Left kidney (tissue), 8 donors: ENCODE measurements at places on chromosomes 1 and 21.

- no peak for DNase-seq
Observed at GRCh38 chr1:14372526-14372925, 226.0 kb upstream of the KAZN start.

GRCh38 chr1:210908257-210908656 is 225.7 kb downstream of the KCNH1 start:
- no peak for DNase-seq

DNA sequence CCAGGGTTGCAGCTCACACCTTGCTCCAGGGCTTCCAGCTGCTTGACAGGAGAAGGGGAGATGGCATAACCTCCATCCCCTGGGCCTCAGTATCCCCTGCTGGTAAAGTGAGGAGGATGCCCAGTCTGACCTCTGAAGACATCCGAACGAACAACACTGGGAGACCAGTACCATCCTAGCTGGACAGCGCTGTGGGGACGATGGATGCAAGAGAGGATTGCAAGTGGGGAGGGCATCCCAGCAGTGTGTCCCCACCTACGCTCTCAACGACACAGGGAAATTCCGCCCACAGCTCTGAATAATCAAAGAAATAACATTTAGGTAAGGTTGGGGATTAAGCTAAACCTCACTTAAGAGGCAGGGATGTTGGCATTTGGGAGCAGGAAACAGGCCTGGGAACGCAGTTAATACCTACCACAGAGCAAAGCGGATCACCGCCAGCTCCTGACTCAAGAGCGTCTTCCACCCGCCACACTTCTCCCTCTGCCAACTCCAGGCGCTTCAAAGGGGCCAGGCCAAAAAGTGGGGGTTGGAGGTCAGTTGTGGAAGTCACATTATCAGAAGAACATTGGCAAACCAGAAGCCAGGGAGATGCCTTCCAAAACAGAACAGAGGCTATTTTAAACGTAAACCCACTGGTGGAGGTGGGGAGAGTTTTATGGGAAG is 47.6 kb downstream of the SSBP3 start:
- no peak for DNase-seq

GRCh38 chr1:207827488-207827830 is 75.6 kb downstream of the CD46 start:
- DNase-seq = no peak

- DNase-seq = no peak
Observed at GRCh38 chr1:175204330-175204729, 11.8 kb upstream of the KIAA0040 start.

DNA sequence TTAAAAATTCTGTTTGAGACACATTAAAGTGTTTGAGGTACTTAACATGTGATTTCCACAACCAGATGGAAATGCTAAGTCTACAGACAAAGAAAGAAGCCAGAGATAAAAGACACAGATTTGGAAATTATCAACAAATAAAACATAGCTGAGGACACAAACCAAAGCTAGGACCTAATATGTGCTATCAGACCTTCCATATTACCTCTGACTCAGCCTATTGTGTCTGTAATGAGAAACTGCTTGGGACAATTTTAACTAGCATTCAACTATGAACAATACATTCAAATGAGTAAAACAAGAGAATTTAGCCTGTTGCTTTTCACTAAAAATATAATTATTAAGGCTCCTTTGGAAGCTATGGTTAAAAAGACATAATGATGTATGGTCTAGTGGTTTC is 54.6 kb downstream of the WNT2B start:
- no peak for DNase-seq

GRCh38 chr1:156773607-156774006 is 6.3 kb downstream of the PRCC start:
- DNase-seq = no peak

- no peak for DNase-seq
Observed at GRCh38 chr1:226809785-226810571, 60.4 kb upstream of the PSEN2 start.

GRCh38 chr1:56434740-56435139 is 144.6 kb downstream of the PLPP3 start:
- DNase-seq = no peak

DNA sequence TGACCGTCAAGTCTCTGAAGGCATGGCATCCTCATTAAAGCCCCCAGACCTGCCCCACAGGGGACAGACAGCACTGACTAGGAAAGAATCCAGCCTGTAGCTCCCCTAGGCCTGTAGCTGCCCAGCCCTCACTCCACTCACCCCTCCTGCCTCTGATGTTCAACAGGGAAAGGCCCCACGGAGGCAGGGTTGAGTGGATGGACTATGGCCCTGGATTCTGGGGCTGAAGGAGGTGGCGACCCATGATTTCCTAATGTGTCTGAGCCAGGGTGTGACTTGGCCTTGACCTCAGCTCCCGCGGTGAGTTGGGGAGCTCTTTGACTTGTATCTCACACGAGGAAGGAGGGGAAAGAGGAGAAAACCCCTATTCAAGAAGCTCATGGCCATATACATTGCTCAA is 238.5 kb upstream of the CSF3R start:
- no peak for DNase-seq

GRCh38 chr1:101407505-101408211 is 170.8 kb downstream of the S1PR1 start:
- no peak for DNase-seq

- DNase-seq = no peak
Observed at GRCh38 chr1:214438530-214438929, 112.9 kb downstream of the PTPN14 start.

GRCh38 chr1:93707956-93708355 is 26.3 kb upstream of the BCAR3 start:
- no peak for DNase-seq

- DNase-seq = no peak
Observed at GRCh38 chr1:248813546-248813945, 12.2 kb downstream of the SH3BP5L start.

GRCh38 chr21:17796037-17796403 is 23.1 kb downstream of the C21orf91 start:
- no peak for DNase-seq

DNA sequence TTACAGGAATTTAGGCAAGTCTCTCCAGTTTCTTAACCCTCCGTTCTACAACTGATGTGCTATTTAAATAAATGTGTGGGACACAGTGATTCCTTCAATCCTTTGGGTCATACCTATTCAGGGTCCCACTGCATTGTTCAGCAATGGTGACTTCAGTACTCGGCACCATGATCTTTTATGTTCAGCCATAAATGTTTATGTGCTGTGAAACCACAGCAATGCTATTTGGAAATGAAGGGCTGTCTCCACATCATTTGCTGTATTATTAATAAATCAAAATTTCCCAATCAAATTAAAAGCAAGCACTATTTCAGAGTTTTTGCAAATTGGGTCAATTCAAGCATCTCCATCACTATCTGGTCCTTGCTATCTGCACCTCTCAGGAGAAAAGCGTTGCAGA is 84.8 kb downstream of the NR5A2 start:
- no peak for DNase-seq

DNA sequence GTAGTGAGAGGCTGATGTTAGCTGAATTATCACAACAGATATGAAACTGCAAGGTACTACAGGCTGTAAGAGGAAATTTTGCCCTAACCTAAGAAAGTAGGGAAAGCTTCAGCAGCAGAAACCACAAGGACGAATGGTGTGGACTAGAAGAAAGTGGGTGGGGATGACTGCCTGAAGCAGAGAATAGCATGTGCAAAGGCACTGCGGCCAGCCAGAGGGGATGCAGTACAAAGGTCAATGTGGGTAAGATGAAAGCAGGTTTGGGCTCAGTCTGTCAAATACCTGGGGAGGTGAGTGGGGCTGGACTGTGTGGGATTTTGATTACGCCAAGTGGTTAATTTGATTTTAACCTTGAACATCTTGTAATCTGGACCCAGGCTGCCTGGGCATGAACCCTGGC is 199.3 kb upstream of the GALNT2 start:
- no peak for DNase-seq

- no peak for DNase-seq
Observed at GRCh38 chr1:41530411-41530810, 45.9 kb upstream of the EDN2 start.

GRCh38 chr21:38188037-38188436 is 68.8 kb upstream of the KCNJ15 start:
- no peak for DNase-seq

- no peak for DNase-seq
Observed at GRCh38 chr1:199597152-199597551, 430.4 kb upstream of the NR5A2 start.

DNA sequence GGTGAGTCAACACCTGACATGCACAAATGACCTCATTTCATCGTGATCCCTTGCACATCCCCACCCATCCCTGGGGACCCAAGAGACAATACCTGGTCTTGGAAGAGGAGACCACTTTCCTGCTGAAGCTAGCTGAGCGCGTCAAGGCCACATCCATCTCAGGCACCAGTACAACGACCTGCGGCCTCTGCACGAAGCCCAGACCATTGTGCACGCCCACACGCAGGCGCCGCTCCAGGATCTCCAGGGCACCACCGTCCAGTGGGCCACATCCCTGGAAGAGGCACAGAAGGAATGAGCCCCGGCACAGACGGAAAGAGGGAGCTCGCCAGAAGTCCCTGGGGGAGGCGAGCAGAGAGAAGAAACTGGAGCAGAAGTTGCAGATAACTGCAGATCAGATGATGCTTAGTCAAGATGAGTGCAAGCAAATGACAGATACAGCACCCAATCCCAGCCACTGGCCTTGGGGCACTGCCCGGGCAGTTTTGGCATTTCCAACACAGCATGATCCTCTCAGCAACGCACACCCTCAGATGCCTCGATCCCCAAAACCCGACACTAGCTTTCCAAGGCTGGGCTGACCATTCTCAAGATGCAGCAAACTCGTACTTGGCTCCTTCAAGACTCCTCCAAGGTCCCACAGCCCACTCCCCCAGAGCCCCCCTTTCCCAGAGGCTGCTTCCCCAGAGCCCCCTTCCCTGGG is 44.1 kb downstream of the NPHP4 start:
- no peak for DNase-seq
